Hematopoietic multipotent progenitor cell treated with erythropoietin and hydrocortisone succinate and interleukin-3 and kit ligand, for 17 days (in vitro differentiated cells): ENCODE measurements at places on chromosomes 7 and 10.

DNA sequence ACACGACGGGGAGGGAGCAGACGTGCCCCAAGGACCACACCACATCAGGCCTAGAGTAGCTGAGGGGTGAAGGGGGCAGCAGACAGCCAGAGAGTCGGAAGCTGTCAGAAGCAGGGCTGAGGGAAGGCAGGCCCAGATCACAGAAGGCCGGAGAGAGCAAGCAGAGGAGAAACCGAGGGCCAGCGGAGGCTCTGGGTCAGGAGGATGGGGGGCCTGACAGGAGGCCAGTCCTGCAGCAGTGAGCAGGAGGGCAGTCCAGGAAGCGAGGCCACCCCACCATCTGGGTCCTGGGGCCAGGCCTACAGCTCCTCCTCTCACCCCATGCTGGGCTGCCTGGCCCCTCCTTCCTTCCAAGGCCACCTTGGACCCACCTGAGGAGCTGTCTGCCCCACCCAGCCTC is 20.3 kb downstream of the SLIT1 start:
- no peak for DNase-seq

GRCh38 chr7:129054438-129055293 is at the start of gene TNPO3:
Gene TNPO3, minus strand, starts transcription at chr7:129055111. Its CDS starts 341 bp downstream, at chr7:129054770.
- DNase-seq, result peak; percentile 89

GRCh38 chr10:76337641-76338040 is 906.2 kb downstream of the LRMDA start:
- DNase-seq, result no peak

DNA sequence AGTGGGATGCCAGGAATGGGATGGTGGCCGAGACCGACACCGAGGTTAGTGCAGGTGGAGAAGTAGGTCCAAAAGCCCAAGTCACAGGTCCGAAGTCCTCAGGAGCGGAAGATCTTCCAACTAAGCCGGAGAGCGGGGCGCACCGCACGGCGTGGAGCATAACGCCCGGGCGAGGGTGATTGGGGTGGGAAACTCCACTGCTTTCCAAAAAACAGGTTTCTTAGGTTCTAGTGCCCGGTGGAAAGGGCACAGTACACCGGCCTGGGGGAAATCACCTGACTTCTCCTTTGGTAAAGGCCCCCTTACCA is 11.4 kb upstream of the SPAG6 start:
- no peak for DNase-seq

- no peak for DNase-seq
These were observed 129.3 kb upstream of the BET1 start for GRCh38 chr7:94133460-94133859.

DNA sequence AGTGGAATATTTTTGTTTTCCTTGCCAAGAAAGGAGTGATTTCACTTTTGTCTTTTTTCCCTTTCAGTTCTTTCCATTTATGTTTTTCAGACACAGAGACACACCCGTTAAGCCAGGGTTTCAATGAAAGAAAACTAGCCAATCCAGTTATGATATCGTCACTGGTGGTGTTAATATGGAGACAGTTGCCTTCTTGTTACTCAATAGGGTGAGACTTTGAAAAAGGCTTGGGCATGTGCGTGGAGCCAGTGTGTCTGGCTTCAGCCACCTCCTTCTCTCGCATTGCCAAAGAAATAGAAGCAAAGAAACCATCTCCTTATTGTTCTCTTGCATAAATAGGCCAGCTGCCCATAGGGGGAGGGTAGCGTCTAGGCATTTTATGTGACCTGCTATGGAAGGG is 84.1 kb upstream of the DLX6 start:
- DNase-seq, result no peak

- no peak for DNase-seq
These were observed 29.1 kb downstream of the TFPI2 start for GRCh38 chr7:93861325-93861949.

GRCh38 chr7:128827971-128828711 is 2.1 kb upstream of the FLNC start:
- DNase-seq, result no peak

- DNase-seq, result no peak
These were observed 5.9 kb upstream of the NUDCD3 start for GRCh38 chr7:44496385-44496784.

- no peak for DNase-seq
These were observed 1.1 kb upstream of the UMAD1 start for GRCh38 chr7:7639421-7639820.
